GM13976 (cell line): ENCODE measurements at places on chromosomes 13 and 19.

- no peak for DNase-seq
Measured at GRCh38 chr13:25775986-25776385, 275.8 kb downstream of the SHISA2 start.

- no peak for DNase-seq
Measured at GRCh38 chr19:44905437-44906160, at the start of gene APOE. APOE (plus strand) TSS chr19:44905796; CDS start chr19:44906625, 829 bp downstream.

DNA sequence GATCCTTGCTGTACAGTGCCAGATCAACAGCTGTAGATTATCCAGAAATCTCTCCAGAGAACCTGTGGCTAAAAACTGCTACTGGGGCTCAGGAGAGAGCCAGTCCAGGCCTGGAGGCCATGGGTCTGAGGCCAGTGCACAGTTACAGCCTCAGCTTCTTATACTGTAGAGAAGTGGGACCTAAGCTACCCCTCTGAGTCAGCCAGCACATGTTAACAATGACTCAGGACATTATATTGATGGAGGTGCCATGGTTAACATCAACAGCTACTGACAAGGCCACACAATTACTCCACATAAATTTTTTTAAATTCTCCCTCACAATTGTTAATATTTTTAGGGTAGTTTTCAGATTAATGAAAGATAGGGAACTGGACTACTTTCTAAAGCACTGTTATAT, 138.5 kb downstream of the RBM26 start:
- DNase-seq = no peak

GRCh38 chr19:43286786-43287185, 17.5 kb upstream of the PSG9 start:
- no peak for DNase-seq

GRCh38 chr19:44666852-44667556, 4.3 kb upstream of the CEACAM19 start:
- DNase-seq = no peak

- no peak for DNase-seq
Measured at GRCh38 chr13:49206641-49207040, 13.5 kb upstream of the MLNR start.

- peak; percentile 100 for DNase-seq
Measured at GRCh38 chr19:5977785-5978605, at the start of gene RANBP3. RANBP3 (minus strand) TSS chr19:5978140; CDS start chr19:5978082, 58 bp downstream.

DNA sequence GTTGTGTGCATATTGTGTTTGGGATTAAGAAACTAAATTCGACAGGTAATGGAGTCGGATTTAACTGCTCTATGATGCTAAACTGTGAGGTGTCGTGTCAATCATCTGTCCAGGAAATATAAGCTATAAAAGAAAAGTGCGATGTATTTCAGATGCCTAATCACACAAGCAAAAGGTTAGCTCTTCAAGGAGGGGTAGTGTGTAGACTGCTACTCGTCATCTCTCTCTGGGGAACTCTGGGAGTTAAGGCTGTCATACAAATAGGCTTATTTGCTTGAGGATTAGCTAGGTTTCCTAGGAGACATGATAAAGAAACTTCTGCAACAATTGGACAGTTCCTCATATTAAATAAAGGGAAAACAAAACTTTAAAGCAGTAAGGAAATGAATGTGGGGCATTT, 462.1 kb downstream of the OLFM4 start:
- DNase-seq = no peak

GRCh38 chr19:33445442-33446329, 72.2 kb downstream of the CEBPG start:
- no peak for DNase-seq

GRCh38 chr13:106348075-106348840, 187.2 kb downstream of the EFNB2 start:
- DNase-seq = no peak

- no peak for DNase-seq
Measured at GRCh38 chr13:47332149-47332548, 435.3 kb upstream of the HTR2A start.

DNA sequence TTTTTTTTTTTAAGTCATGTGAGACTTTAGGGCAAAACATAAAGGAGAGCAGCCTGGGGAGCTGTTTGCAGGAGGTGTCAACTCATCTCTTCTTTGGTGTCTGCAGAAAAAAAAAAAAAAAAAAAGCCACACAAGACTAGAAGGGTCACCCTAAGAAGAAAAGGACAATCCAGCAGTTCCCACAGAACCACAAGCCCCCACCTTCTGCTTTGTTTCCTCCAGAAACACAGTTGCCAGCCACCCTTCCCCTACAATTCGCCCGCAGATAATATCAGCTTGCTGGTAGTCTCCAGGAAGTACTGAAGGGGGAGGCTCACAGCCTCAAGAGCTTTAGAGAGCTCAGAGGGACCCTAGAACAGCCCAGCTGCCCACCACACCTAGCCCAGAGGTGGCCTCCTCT, 22.3 kb upstream of the ZBTB7A start:
- DNase-seq = peak; percentile 55

DNA sequence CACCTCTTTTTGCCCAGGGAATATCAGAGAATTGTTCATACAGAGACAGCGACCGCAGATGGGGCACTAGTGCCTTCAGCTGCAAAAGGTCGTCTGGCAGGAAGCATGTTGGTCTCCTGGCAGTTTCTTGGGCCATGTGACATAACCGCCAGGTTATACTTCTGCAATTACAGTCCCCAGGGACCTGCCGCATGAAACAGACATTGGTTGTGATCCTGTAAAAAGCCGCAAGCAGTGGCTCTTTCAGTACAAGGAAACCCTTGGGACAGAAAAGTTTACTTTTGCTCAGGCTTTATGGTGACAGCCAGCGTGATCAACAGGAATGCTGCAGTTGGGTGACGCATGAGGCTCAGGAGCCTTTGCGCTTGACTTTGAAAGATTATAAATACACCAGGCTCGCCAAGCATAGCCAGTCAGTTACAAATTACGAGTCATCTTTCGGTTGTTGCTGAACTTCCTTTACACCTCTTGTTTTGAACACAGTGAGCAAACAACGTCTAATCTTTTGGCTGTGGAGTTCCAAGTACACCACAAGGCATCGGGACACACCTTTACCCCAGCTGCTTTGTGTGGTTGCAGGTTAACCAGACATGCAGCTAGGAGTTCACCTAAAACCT, 50.5 kb upstream of the UBE2L5 start:
- DNase-seq = peak; percentile 71

DNA sequence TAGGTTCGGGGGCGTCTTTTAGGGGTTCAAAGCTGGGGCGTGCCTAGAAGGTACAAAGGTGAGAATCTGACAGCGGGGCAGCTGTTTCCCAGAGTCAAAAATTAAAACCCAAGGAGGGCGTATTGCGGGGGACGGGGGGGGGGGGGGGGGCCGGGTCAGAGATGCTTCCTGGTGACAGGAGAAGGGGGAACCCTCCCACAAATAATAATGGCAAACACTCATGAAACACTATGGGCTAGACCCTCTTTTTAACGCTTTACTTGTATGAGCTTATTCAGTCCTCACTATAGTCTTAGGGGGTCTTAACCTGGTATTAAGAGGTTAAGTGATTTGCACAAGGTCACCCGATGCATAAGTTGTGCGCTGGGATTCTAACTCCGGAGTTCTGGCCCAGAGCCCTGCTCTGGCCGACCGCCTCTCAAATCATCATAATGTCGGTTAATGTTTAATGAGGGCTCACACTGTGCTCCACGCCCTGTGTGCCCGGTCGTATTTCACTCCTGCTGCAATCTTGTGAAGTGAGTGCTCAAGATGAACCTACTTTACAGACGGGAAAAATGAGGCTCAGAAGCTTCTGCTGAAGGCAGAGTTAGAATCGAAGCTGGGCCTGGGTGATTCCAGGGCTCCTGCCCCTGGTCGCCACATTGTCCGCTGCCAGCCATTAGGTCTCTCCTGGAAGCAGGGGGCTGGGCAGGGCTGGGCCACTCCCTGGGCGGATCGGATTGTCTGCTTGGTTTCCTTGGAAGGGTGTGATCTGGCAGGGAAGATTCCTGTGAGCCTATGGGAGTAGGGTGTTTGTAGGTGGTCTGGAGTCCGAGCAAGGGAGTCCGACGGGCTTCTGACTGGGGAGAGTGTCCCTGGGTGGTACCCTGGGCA, 964 bp downstream of the PAK4 start:
- DNase-seq = peak; percentile 31

- no peak for DNase-seq
Measured at GRCh38 chr13:106115081-106115480, 420.4 kb downstream of the EFNB2 start.
